ENCODE measurements at places on chromosomes 16 and 17.

DNA sequence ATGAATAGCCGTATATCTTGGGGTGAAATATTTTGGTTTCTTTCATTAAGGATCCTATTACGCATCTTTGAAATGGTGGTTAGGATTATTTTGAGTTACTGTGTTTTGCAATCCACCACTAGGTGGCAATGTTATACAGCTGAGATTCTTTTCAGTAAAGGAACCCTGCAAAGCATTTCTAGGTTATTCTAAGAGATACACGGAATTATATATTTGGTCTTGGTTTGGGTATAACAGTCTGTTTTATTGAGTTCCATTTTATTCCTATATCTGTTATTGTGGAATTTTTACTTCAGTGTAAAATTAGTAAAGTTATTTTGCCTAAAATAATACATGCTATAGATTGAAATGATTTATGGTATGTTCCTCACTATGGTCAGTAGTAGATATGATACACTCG is 62.9 kb upstream of the CPHXL start:
- peak; percentile 48 for DNase-seq

- DNase-seq: no peak
These were observed 33.2 kb downstream of the GPRC5B start for GRCh38 chr16:19851476-19851875.

DNA sequence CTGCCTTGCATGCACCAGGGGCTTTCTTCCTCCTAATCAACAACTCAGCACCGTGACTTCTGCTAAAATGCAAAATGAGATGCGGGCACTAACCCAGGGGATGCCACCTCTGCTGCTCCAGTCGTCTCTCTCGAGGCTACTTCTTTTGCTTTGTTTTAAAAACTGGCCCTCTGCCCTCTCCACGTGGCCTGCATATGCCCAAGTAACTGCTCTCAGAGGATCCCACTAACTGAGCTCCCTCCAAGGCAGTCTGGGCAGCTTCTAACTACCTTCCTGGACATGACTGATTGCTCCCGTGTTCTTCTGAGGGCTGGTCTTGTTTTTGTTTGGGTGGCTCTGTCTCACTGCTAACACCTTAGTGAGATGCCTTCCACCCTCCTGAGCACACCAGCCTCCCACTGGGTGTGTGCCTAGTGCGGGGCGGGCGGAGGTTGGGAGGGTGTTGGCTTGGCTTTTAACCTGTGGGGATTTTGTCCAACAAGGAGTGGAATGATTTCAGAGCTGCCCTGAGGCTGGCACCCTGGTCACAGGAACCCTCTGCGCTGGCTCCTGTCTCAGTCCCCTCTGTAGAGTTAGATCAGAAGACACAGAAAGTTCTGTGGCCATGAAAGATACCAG is 8.9 kb upstream of the LGALS9 start:
- DNase-seq: no peak

- DNase-seq: no peak
These were observed 31.2 kb upstream of the BCAR1 start for GRCh38 chr16:75282466-75283281.

GRCh38 chr17:50181144-50181543 is 15.3 kb downstream of the SGCA start:
- DNase-seq: no peak

DNA sequence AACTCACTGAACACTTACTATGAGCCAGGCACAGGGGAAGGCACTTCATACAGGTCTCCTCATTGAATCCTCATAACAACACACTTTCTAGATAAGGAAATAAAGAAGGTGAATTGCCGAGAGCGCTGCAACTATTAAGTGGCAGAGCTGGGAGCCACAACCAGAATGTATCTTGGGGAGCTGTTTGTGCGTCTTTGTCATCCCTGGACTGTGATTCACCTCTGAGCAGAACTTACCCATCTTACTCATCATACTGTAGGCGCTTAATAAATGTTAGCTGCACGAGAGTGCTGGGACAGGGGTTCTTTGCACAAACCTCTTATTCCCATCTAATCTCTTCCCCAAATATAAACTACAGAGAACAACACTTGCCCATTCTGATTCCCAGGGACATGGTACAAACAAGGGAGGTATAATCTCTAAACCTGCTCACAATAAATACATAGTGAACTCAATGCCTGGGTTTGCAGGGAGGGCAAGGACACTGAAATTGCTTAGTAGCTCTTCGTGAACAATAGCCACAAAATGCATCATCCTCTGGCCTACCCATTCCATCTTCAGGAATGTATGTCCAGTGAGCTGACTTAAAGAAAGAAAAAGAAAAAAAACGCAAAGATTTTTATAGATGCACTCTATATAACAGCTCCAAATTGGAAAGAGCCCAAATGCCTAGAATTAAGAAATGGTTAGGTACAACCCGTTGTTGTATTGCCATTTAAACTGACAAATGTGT is 43.0 kb downstream of the MYO18A start:
- peak; percentile 81 for DNase-seq

DNA sequence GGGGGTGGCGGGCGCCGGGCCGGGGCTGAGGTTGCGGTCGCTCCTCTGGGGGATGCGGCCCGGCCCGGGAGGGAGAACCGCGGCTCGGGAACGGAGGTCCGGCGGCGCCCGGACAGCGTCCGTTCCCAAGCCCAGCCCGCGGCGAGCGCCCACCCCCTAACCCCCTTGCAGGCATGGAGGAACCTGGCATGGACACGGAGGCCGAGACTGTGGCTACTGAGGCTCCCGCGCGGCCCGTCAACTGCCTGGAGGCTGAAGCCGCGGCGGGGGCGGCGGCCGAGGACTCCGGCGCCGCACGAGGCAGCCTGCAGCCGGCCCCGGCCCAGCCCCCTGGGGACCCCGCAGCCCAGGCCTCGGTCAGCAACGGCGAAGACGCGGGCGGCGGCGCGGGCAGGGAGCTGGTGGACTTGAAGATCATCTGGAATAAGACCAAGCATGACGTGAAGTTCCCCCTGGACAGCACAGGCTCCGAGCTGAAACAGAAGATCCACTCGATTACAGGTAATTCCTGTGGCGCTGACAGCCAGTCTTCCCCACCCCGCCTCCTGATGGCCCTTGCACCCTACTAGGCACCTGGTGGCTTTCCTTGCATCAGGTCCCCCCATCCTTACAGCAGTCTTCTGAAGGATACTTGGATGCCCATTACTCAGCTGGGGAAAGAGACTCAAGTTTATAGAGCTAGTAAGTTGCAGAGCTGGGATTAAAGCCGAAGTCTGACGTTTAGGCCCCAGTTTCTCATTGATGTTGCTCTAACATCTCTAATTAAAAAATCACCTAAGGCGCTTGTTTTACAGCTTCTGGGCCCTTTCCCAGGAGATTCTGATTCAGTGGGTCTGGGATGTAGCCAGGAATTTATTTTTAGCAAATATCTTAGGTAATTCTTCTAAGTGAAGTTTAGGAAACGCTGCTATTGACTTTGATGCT is 514 bp downstream of the UBFD1 start:
- peak; percentile 51 for DNase-seq

GRCh38 chr16:71515026-71515425 is 11.2 kb upstream of the CHST4 start:
- no peak for DNase-seq

GRCh38 chr16:25217921-25218320 is 1.2 kb downstream of the AQP8 start:
- DNase-seq: no peak

- no peak for DNase-seq
These were observed 9.4 kb downstream of the KRT33A start for GRCh38 chr17:41340934-41341861.

- no peak for DNase-seq
These were observed 31.0 kb downstream of the VPS53 start for GRCh38 chr17:683499-684254.

DNA sequence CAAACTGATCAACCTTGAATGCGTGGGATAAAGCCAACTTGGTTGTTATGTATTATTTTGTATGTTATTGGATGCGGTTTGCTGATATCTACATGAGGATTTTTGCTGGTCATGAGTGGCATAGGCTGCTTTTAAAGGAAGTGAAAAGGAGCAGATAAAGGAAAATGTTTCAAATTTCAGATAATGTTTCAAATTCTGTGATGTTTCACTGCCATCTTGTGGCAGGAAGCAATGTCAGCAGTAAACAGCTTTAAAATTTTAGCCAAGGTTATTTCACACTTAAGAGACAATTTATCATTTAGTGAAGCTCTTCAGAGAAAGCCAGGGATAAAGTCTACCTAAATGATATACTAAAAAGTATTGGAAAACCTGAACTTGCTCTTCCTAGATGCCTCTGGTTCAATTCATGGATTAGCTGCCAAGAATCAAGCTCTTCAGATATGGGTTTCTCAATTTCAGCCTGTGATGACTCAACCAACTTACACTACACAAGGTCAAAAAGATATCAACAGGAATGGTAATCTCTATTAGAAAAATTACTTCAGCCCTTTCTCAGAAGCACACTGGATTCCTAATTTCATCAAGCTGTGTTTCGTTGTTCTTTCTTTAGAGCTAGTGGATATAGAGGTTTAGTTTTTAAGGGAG is 136.0 kb upstream of the C17orf78 start:
- peak; percentile 15 for DNase-seq

DNA sequence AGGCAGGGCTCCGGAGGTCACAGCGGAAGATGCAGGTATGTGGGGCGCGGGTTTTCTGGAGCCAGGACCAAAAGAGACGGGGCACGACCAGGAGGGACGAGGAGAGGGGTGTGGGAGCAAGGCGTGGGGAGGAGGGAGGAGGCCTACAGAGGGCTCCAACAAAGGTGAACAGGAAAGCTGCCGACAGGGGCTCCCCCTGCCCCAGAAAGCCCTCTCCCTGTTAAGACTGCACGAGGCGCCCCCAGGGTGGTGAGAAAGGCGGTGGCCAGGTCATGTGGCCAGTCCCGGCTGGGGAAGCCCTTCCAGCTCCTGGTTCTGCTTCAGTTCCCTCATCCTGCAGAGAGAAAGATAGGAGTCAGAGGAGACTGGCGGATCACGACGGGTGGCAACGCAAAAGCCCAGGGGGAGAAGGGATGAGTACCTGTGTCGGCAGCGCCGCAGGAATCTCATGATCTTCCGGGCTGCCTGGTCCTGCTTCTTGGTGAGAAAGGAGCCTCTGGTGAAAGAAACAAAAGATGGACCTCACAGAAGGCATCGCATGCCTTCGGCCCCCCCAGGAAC is 949 bp upstream of the SPAG7 start:
- no peak for DNase-seq

- no peak for DNase-seq
These were observed 83.7 kb upstream of the SDK2 start for GRCh38 chr17:73727941-73728340.

- DNase-seq: no peak
These were observed 8.0 kb upstream of the TEDC2 start for GRCh38 chr16:2451851-2452320.

DNA sequence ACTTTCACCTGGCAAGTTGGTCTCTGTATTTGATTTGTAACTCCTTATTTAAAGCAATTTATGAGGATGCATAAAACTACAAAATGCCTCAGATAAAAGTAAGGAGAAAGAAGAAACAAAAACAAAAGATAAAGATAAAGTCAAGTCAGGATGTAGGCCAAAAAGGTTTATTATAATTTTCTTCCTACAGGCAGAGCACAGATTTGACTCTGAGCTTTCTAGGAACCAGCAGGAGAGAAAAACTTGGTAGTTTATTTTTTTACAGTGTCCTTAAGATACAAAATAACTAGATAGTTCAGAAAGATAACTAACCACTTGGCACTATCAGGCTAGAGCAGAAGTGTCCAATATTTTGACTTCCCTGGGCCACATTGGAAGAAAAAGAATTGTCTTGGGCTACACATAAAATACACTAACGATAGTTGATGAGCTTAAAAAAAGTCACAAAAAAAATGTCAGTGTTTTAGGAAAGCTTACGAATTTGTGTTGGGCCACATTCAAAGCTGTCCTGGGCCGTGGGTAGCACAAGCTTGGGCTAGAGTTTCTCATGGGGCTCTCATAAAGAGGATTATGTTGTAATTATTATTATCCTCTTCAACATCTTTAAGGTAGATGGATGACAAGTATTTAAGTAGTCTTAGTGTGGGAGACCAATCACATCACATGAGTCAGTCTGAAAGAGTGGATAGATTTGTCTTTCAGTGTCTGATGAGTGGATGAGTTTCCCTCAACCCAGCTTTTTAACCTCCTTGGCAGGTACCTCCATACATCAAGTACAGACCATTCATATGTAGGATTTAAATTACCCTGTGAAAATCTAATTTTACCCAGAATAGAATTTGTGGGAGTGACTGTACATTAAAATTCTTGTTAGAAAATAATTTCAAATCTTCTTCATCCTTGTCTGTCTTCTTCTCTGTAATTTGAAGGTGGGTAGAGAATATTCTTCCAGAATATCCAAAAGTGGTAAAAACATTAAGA is 17.0 kb downstream of the PAFAH1B1 start:
- no peak for DNase-seq

DNA sequence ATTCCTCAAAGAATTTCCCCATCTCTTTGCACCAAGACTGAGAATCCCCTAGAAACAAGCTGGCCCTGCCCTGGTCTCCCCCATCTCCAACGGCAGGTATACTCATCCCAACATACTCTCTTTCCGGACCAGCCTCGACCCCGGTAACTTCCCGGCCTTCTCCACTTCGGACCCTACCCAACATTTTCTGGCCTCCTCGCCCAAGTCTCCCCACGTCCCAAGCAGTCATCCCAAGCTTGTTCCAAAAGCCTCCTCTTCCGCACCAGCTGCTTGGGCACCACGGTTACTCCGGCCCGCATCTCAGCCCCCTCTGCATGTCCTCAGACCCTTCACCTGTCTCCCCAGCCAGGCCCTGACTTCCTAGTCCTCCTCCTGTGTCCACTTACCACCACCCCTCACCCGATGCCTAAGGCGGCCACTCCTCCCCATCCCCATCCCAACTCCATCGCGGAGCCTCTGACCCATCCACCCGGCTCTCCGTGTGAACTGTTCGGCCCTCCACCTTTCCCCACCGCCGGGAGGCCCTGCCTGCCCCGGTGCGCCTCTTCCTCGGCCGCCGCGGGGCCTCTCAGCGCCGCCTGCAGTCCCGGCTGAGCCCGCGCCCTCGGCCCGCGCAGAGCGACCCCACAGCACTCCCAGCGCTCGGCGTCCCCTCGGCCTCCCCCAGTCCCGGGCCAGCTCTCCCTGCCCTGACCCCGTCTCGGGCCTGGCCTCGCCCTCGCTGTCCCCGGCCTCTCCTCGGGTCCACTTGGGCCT is 994 bp downstream of the PITPNA start:
- no peak for DNase-seq

DNA sequence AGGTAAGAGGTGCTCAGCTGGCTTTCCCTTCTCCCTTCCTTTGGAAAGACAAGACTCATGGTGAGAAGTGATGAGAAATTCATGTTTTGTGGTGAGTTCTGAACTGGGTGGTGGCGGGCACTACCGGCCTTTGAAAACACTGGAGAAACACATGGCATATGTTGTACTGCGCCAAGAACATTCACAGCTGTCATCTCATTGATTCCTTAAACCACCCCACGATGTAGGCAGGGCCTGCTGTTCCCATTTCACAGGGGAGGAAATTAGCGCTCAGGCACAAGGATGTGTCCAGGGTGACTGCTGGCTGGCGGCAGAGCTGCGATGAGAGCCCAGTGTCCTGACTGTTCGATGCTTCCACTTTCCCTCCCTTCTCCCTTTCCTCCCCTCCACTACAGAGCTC is 1.6 kb upstream of the DOC2B start:
- no peak for DNase-seq
